ENCODE measurements at places on chromosomes 1 and 21. TPM values are rescaled to one million over a fixed set of nuclear protein-coding genes. Genes with fewer than 3 reads are reported as not detected.

ID3 gene
- total RNA-seq, result 479 TPM

HMGCS2 gene
- not detected for total RNA-seq

PRR9 gene
- total RNA-seq, result not detected

DNA sequence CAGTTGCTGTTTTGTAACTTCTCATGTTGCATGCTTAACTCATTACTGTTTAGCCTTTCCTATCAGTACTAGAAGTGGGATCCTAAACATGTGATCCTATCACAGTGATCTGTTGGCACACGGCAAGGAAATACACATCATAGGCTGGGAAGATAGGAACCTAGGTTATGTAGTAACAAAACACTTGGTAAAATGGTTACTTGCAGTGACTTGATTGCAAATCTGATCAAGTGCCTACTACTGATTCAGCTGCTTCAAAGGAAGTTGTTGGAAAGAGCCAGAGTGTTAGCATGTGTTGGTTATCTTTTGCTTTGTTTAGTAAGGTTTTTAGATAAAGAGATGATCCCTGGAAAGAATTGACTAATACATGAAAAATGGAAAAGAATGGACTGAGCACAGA is 8.9 kb upstream of the VASH2 start:
- no peak for DNase-seq

GRCh38 chr1:154593390-154593789 is 14.6 kb downstream of the ADAR start:
- DNase-seq, result no peak

DNA sequence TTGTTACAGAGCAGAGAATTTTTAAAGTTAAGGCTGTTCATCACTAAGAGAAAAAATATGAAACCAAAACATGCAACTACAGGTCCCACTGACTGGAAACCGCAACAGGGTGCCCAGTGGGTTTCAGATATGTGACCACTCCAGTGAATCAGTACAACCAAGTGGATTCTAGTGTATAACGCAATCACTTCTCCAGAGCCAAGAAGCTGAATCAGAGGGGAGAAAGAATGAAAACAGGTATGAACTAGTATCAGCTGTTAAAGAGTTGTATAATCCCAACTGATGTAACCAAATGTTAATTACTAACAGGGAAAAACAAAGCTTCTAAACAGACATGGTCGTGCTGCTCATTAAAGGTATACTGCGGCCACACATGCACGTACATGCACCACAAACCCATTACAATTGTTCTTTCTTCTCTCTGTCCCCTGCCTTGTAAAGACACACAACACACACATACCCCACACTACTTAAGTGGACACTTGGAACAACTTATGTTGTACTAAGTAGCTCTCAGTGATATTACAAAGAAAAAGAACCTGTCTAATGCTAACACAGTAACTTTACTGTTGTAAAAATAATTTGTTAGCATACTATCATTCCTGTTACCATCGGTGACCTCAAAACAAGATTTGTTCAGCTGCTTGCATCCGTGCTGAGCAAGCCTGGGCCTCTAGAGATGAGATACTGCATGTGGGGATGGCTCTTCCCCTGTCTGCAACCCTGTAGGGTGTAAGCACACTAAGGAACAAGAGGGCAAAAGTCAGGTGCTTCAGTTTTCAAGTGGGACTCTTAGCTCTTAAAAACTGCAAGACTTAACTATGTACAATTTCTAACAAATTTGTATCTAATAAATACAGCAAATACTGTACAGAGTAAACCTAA is 74.2 kb downstream of the PTPN14 start:
- DNase-seq, result no peak

GRCh38 chr1:241600496-241600901 is 39.7 kb downstream of the CHML start:
- DNase-seq, result no peak

GRCh38 chr1:150236614-150237100 is 745 bp upstream of the ANP32E start:
- no peak for DNase-seq
